ENCODE measurements at places on chromosomes 12 and 14. TPM values are rescaled to one million over a fixed set of nuclear protein-coding genes. Genes with fewer than 3 reads are reported as not detected.

Gene PLEKHD1
- total RNA-seq: 0.41 TPM

Gene BCL11B
- 58.3 TPM for total RNA-seq

Gene CACNA1C
- total RNA-seq: 20.0 TPM

Gene KCNH3
- total RNA-seq: 3.7 TPM

DNA sequence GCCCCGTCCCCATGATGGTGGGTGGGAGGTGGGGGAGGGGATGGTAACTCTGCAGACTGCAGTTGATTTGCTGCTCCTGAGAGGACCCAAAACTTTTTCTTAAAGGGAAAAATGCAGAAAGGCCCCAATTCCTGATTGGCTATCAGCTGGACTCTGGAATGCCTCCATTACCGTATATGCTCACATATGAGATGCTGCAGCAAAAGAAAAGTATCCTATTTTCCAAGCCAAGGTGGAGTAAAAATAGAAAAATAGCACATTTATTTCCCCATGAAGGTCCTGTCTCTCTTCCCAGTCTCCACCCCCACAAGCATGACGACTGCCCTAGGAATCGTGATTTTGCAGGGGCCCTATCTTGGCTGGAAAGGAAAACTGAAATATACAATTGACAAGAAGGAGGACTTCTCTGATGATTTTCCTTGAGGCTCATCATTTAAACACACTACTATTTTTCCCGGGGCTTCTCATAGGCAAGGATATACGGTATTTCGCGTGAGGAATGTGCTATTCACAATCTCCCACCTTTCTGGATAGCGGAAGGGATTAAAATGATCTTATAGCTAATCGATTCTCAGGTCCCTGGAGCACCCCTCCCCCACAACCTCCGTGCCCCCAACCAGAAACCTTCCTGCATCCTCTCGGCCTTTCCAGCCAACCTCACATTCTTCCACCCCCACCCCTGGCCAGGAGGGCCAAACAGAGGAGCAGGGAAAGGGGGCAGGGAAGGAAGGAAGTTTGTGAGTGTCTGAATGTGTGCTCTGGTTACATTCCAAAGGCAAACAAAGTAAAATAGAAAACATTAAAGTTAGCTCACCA, 138.9 kb upstream of the CCND2 start:
- no peak for DNase-seq

DNA sequence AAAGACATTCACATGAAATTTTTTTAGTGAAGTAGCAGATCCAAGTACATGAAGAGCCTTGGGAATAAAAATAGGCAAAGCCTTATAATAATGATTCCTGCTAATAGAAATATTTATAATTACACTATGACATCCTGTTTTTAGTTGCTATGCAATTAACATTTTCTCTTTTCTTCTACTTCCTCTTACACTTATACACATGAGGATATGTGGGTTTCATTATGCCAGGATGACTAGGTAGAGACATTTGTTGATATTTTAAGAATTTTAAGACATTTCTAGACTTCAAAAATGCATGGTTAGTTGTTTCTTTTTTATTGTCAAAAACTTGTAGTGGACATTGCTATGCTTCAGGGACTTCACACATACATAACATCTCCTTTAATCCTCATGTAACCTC, 326.8 kb downstream of the SYT1 start:
- no peak for DNase-seq

- no peak for DNase-seq
These were observed 11.6 kb upstream of the SRSF5 start for GRCh38 chr14:69755296-69755695.

Measured in frontal cortex (tissue), 4 donors.